Cardiac septum (tissue), 1 donor: ENCODE measurements at places on chromosomes 4 and X. TPM values are rescaled to one million over a fixed set of nuclear protein-coding genes. Genes with fewer than 3 reads are reported as not detected.

Gene BMX
- total RNA-seq = 1.8 TPM

Gene HS6ST2
- total RNA-seq = 0.24 TPM

Gene FRG2
- total RNA-seq = not detected

Gene CSAG2
- total RNA-seq = not detected

Gene ATXN3L
- total RNA-seq = not detected

Gene LRCH2
- total RNA-seq = 1.2 TPM

Gene MAMLD1
- 2.6 TPM for total RNA-seq

- DNase-seq = no peak
Observed at GRCh38 chr4:142547974-142548373, 298.1 kb downstream of the INPP4B start.

DNA sequence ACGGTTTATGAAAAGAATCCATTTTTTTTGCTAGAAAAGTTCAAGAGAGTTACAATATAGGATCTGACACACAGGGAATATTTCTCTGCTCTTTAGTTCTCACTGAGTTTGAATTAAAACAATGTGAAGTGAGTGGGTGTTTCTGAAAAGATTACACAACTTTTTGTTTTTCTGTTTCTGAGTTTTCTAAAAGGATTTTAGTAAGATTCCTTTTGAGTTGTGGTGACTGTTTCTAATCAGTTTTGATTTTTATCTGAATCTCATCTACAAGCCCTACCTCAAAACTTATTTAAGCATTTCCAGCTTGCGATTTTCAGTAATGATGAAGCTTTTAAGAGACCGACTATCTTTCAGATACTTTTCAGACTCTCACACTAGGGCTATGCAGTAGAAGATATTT lies 141.7 kb downstream of the GPAT3 start:
- no peak for DNase-seq

GRCh38 chr4:953574-953915 lies 19.8 kb downstream of the DGKQ start:
- peak; percentile 47 for DNase-seq

- DNase-seq = no peak
Observed at GRCh38 chr4:8468746-8469535, 28.4 kb downstream of the TRMT44 start.

DNA sequence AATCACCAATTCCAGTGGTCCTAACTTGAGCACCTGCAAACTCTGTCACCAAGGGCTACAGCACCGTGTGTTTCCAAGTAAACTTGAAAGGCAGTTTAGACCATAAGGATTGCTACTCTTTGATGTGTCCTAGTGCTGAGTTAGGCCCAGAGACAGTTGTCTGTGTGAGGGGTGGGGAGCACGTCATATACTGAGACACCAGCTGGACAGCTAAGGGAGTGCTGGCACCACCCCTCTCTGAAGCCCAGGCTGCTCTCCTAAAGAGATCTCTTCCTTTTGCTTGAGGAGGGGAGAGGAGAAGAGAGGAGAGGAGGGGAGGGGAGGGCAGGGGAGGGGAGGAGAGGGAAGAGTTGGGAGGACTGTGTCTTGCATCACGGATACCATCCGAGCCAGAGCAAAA lies 218.7 kb upstream of the TACR3 start:
- no peak for DNase-seq

GRCh38 chr4:10173037-10173753 lies 56.6 kb upstream of the WDR1 start:
- no peak for DNase-seq

GRCh38 chrX:50712777-50713176 lies 101.2 kb downstream of the SHROOM4 start:
- DNase-seq = no peak

- DNase-seq = no peak
Observed at GRCh38 chr4:182862141-182862875, 54.9 kb downstream of the DCTD start.

DNA sequence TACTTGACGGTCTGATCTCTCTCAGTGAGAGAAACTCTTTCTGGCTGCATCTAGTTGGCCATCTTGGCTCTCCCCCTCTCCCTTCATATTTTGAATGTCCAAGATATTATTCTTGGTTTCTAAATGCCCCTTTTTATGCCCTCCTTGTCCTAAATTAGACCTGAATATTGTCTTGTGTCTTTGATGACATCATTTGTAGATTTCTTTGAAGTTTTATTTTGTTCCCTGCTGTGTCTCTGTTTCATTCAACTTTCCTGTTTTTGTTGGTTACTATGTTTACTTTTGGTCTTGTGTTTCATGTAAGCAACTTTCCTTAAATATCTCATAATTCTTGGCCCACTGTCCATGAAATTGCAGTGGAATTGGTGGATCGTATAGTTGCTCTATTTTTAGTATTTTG lies 46.1 kb upstream of the PASD1 start:
- no peak for DNase-seq

GRCh38 chrX:22165732-22166457 lies 106.8 kb upstream of the CBLL2 start:
- no peak for DNase-seq
